ENCODE measurements at places on chromosomes 7 and 10.
A peak's percentile ranks its signal among the peaks of the same experiment; 100 is the strongest.

DNA sequence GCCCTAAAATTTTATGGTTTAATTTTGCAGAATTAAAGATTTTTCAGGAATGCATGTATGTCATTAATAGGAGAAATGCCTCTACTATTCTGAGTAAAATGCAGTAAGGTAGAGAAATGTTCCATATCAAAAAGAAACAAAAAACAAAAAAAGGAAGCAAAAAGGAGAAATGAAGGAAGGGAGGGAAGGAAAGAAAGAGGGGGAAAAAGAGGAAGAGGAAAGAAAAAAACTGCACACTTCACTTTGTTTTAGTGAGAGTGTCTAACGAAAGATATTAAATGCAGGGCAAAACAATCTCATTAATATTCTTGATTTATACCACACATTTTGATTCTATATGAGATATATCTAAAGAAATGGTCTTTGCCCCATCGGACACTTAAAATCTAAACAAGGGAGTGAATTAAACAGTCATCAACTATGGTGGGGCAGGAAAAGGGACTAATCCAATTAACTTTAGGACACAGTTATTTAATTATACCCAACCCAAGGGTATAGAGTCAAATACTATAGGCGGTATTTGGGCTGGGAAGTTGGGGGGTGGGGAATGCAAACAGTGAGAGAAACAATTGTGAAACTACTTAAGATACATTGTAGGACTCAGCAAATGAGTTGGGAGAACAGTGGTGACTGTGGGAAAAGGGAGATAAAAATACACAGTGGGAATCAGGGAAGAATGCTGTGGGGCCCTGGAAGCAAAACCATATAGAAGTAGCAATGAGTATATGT is 27.0 kb downstream of the IMMP2L start:
- DNase-seq, result no peak

DNA sequence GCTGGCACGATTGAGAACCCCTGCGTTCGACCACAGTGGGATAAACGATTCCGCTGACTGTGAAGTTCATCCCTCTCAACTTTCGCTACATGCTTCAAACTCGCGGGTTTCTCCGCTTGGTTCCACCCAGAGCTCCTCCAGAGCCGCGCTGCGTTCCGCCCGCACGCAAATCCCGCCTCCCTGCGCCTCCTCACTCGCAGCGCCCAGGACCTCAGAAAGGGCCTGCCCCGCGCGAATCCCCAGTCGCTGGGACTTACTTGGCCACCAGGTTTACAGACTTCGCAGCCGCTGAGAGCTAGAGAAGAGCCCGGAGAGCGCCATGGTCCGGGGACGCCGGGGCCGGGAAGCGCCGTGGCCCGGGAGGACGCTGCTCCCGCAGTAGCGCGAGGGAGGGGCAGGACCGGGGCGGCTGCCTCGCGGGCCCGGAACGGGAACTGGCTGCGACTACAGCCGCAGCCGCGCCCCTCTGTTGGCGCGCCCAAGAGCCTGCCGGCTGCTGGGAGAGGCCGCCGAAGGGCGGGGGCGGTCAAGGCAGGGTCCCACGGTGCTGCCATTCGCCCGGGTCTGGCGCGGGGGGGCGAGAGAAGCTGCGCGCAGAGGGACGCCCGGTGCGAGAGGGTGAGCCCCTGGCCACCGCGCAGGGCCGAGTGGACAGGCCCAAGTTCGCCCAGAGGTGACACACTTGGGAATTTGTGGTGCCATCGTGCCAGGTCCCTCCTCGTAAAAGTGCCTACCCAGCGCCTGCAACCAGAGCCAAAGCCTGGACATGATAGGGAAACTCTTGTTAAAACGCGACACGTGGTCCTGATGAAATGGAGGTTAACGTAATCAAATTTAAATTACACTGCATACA is at the start of gene NOD1:
NOD1 (minus strand) TSS at position 436 of the 853 bp plus-strand sequence. CDS start 21,863 bp downstream, outside the sequence.
- DNase-seq, result peak; percentile 59

DNA sequence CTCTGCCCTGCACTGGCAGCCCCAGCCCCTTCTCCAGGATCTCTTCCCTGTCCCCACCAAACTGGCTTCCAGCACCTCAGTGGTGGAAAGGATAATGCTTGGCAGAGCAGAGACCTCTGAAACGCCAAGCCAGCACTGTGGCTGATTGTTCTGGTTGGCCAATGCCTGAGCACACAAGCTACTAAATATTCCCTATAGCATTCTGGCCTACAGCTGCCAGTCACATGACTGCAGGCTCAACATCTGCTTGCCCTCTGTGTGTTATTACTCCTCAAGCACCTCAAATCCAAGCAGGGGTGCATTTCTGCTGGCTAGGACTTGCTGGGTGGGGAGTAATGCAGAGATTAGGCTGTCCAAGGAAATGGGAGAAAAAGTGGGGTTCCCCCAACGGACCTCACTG is 6.1 kb downstream of the TBATA start:
- no peak for DNase-seq

DNA sequence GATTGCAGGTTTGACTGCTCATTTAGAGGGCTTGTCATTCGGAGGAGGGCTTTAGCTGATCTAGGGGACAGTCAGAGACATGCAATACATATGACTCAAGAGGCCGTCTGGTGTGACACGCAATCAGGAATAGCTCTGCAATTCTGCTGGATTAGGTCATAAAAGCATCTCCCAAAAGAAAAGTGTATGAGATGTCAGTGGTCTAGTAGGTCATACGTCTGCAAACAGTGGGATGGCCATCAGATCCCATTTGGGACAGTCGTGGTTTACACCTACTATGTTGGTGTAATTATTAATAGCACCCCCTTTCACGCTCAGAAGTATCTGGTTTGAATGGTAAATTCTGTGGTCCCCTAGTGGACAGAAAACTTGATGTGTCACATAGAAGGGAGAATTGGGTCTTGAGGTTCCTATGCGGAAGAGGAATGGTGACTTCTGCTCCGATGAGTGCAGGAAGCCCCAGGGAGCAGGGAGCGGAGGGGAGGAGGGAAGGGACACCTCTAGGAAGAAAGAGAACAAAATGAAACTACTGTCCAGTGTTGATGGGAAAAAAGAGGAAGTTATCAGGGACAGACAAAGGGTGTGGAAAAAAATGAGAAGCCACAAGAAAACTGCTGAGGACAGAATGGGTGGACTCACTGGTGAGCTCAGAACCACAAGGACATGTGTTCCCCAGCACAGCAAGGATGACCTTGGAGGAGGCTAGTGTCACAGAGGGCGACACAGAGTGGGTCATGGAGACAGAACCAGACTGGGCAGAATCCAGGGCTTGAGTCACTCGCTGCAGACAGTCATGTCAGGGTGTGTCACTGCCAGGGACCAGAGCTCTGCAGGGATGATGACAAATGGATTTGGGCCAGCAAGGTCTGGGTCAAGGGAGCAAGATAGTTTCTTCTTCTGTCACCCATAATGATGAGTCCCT is 59.9 kb downstream of the MAP3K8 start:
- DNase-seq, result no peak

GRCh38 chr7:43648473-43649406 is 65.8 kb downstream of the STK17A start:
- DNase-seq, result no peak

DNA sequence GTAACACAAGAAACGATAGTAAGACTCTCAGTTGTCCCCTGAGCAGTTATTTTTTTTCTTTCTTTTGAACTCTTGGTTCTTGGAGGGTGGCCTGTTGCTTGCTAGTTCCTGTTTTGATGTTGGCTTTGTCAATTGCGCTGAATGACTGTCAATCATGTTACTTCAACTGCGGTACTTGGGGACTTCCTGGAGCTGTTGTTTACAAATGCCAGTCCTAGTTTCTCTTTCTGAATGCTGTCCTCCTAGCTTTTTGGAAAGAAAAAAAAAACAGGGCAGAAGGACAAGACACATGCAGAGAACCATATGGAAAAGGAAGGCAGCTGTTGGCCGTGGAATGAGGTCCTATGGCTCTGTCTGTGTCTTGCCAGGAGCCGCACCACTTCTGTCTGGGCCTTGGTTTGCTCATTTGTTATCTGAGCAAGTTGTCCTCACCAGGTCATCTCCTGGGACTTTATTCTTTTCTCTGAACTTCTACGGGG is 7.0 kb upstream of the PDCD4 start:
- DNase-seq, result no peak

DNA sequence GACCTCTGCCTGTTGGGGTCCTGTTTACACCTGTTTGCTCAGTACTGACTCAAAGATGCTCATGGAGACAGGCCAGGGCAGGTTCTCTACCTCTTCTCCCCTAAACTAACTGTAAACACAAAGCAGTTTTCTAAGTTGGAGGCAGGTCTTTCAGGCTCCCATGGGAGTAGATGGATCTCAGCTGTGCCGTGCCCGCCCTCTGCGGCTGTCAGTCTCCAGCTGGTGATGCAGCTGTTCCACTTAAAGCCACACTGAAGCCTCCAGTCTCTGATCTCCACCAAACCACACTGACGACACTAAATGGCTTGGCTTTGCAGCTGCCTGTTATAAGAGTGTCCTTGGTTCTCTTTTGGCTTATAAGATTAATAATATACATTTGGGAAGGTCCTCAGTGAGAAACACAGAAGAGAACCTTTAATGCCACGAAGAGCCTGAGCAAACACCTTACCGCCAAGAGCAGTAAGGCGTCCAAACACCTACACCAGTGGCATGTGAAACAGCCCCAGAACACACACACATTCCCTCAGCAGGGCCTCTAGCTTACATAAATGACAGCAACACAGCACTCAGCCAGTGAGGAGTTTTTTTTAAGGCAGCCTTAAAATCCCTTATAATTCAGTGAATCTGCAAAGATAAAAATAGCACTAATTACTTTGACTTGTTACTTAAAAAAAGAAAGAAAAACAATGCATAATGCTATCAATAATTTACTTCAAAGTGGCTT is 60.4 kb upstream of the KCNIP2 start:
- peak; percentile 88 for DNase-seq

DNA sequence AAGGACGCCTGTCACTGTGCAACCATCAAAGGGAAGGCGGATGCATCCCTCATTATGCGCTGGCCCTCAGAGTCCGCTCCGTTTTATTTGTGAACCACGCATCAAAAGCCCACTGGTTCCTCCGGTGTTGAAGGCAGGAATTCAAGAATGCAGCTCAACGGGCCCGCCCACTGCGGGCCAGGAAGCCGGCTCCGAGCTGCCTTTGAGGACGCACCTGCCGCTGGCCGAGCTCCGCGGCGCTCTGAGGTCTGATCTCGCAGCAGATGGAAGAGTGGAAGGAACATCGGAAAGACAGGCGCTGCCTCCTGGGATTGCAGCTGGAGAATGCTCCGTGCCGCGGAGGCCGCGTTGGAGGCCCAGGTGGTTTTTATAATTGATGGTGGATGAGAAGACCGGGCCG is 56.9 kb upstream of the ADGRA1 start:
- no peak for DNase-seq

- no peak for DNase-seq
Observed at GRCh38 chr7:28957064-28957750, 923 bp downstream of the TRIL start.

DNA sequence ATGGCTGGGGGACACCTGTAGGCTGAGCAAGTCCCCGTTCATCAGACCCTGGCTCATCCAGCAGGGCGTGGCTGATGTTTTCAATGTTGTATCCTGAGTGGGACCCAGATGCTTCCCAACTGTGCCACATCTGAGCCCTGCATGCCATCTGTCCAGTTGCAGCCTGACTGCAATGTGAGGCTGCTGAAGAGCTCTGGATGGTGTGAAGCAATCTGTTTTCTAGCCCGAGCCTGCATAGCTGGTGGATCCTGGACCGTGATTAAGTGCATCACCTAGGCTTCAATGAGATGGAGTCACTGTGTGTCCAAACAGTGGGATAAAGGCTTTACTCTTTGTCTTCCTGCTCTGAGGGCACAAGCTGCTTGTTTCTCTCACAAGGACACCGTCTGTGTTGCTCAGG is 99.8 kb downstream of the TCF7L2 start:
- DNase-seq, result peak; percentile 39

- no peak for DNase-seq
Observed at GRCh38 chr10:104349623-104350126, 4.0 kb upstream of the CFAP58 start.

- DNase-seq, result no peak
Observed at GRCh38 chr7:34080513-34080912, 175.2 kb downstream of the BMPER start.

DNA sequence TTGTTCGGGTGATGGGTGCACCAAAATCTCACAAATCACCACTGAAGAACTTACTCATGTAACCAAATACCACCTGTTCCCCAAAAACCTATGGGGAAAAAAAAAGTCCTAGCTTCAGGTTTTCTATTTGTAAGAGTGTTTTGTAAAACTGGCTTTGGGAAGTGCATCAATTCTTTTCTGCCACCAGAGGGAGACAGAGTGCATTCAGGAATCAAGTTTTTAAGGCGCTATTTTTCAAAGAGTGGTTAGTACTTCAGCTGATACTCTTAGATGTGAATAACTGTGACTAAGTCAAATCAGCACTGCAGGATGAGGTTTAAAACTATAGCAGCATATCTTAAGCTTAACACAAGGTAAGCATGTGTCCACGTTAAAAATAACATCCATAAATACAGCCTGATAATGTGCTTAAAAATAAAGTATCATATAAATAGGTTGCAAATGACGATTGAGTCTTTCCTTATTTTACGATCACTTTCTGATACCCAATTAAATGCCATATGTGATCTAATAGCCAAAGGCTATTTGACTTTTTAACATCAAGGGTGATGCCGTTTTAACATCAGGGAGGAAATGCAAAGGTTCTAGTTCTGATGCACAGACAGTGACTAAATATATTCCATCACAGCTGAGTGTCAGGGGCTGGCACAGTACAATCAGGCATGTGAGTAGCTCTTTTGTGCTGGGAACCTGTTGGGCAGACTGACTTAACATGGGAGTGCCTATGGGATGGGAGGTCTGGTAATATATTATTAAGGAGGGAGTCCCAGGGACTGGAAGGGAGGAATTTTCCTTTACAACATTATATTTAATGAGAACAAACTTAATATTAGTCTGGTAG is 10.6 kb upstream of the LYZL2 start:
- peak; percentile 44 for DNase-seq

GRCh38 chr10:78905957-78906308 is 162.8 kb upstream of the ZMIZ1 start:
- no peak for DNase-seq

GRCh38 chr7:28847176-28847575 is 111.0 kb downstream of the TRIL start:
- no peak for DNase-seq

DNA sequence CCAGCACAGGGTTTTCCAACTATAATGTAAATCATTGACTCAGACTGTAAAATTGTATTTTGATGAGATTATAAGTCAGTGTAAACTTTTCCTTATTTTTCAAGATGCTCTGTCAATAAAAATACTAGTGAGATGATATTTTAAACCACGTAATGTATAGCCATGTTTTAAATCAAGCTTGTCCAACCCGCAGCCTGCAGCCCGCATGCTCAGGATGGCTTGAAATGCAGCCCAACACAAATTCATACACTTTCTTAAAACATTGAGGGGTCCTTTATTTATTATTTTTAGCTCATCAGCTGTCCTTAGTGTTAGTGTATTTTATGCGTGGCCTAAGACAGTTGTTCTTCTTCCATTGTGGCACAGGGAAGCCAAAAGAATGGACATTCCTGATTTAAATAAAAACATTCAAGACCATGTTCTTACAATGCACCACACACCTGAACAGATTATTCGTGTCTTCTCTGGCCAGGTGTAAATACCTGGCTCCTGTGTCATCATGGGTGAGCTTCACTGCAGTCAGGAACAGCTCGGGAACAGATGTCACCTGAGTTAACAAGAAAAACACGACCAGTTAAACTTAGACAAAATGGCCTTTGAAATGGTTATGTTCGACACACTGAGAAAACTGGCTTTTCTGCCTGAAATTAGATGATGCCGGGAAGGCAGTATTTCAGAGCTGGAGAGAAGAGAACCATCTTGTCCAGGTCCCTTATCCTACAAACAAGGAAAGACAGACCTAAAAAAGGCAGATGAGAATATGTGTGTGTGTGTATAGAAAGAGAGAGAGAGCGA is 5.9 kb downstream of the PITRM1 start:
- no peak for DNase-seq

Measured in NCI-H1694 treated with DMSO at 0.1 percent for 48 hours (cell line).